A673 (cell line): ENCODE measurements at places on chromosomes 4 and X.

DNA sequence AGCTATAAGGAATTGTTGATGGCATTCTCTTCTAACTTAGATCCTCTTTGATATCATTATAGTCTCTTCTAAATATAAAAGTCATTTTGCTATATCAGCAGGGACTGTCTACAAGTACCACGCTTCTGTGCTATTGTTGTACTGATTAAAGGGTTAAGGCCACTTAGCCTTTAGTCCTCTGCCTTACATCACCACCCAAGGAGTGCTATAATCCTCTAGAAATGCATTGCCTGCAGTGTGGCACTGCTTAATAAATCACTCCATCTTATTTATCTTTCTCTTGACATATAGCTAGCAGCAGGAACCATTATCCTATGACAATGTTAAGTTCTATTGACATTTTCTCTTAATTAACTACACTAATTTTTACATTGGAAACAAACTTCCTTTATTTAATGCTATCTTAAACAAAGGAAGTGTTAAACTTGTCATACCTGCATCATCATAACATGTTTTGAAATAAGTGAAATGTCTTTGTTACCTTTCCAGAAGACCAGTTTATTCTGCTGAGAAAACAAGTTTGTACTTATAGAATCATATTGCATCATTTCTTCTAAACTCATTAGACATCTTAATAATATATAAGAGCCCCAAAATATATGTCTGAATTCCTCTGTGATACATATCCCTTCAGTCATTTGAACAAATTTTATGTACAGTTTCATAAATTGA, 360.9 kb upstream of the ATOH1 start:
- peak; percentile 17 for DNase-seq

DNA sequence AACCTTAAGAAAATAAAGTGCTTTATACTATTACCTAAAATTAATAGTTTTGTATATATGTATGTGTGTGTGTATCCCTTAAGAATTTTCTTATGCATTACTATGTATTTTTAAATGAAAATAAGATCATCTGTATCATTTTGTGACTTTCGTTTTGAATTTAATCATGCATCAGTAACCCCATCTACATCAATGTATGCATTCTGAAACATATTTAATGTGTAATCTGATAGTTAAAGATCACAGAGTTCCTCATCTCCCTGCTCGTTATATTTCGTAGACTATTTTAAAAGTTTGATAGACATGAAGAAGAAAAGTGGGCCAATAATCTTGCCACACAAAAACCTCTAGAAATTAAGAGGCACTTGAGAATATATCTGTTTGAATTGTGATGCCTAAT, 7.4 kb downstream of the BMPR1B start:
- DNase-seq: no peak

DNA sequence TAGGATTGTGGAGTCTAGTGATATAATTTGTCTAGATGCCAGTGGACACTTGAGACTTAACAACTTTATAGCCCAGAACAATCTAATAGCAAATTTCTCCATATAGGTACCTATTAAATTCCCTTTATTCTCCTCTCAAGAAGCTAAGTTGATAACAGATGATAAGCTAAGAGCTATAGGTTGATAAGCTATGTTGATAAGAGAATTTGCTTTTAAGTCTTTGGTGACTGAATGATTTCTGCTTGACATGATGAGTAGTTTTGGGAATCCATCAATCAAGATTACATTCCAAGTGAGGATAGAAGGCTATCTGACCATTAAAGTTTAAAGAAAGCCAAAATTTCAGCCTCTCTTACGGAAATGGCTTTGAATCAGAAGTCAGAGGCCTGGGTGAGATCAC, 131.6 kb downstream of the EMCN start:
- DNase-seq: no peak

GRCh38 chrX:74535086-74535407, 79.4 kb downstream of the RLIM start:
- peak; percentile 88 for DNase-seq

GRCh38 chr4:98873059-98873458, 55.9 kb downstream of the EIF4E start:
- DNase-seq: no peak

DNA sequence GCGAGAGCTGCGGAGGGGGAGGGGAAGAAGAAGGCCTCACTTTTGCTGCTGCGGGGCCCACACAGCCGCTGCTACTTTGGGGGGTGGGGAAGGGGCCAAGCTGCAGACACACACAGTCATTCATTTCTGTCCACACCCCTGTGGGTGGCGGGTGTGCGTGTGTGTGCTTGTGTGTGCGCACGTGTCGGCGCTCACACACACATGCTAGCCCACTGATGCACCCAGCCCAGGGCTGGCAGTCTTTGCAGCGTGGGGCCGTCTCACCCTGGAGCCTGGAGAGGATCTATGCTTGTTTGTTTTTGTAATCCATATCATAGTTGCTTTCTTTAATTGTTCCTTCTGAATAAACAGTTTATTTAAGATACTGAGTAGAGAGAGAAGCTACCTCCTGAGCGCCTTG, 4.0 kb downstream of the DUSP9 start:
- DNase-seq: no peak

DNA sequence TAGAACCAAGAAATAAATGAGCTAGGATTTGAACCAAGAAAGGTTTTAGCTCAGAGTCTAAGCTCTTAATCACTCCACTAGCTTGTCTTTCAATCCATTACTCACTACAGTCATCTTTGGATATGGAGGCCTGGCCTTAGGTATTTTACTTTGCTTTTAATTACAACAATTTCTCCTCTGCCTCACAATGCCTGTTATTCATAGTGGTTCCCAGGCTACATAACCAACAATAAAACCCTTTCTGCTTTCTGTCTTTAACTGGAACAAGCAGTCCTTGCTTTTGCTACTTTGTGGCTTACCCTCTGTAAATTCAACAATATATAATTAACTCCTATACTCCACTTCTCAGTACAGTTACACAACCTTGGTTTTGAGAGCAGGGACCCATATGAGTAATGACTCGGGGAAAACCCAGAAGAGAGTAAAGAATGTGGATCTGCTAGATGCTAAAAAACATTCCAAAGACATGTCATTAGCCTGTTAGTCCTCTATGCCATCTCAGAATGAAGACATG, 94.7 kb upstream of the NAP1L5 start:
- DNase-seq: no peak

DNA sequence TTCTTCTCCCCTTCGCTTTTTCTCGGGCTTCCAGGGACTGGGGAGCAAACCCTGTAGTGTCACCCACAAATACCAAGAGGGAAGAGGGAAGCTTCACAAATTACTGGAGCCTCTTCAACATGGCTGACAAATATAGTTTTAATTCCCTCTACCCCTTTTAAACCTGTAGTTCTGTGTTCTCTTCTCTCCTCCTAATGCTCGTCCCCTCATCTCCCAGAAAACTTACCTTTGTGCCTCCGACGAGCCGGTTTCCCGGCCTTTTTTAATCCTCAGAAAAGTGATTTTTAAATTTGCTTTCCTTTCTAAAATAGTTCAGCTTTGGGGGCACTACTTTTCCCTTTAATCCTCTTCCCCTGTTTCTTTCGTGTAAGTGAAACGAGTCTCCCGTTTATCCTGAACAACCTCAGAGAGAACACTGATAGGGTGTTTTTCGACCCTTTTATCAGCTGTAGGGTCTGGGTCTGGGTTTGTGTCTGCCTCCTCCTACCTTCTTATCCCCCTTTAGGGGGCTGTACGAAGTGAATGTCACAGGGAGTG, 408 bp downstream of the TET2 start:
- no peak for DNase-seq

GRCh38 chr4:148787831-148788477, 345.7 kb upstream of the NR3C2 start:
- DNase-seq: no peak

- DNase-seq: no peak
Observed at GRCh38 chr4:108646706-108647105, 3.7 kb upstream of the OSTC start.

DNA sequence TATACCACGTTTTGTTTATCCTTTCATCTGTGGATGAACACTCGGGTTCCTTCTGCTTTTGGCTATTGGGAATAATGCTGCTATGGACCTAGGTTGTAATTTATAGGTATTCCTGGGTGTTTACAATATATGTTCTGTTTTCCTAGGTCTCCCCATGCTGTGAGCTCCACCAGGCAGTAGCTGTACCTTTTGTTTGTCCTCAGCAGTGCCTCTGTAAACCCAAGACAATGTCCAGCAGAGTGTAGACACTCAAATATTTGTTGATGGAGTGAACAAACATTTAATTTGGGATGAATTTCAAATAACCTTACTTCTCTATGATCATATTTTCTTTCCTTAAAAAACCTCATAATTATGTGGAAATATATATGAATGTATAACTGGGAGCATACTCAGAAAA, 259.5 kb upstream of the BOD1L1 start:
- no peak for DNase-seq

- DNase-seq: no peak
Observed at GRCh38 chrX:11172415-11172814, 61.3 kb downstream of the HCCS start.

- no peak for DNase-seq
Observed at GRCh38 chr4:121662225-121662624, 34.6 kb downstream of the ANXA5 start.

GRCh38 chr4:95426455-95426854, 122.3 kb downstream of the UNC5C start:
- no peak for DNase-seq

DNA sequence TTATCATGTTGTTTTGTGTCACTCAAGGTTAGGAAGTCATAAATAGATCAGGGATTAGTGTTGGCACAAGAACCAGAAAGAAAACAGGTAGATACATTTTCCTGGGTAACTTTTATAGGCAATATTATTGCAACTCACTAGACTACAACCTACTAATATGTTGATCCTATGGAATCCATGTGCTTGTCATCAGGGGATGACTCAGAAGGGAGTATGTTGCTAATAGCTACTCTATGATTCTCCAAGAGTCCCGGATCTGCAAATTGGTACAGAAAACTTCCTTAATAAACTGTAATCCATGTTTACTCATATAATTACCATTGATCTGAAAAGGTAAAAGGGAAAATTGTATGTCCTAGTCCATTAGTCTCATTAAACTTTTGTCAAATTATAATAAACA, 11.7 kb upstream of the GNRHR start:
- DNase-seq: no peak

- no peak for DNase-seq
Observed at GRCh38 chr4:42488114-42488513, 90.8 kb downstream of the SHISA3 start.

DNA sequence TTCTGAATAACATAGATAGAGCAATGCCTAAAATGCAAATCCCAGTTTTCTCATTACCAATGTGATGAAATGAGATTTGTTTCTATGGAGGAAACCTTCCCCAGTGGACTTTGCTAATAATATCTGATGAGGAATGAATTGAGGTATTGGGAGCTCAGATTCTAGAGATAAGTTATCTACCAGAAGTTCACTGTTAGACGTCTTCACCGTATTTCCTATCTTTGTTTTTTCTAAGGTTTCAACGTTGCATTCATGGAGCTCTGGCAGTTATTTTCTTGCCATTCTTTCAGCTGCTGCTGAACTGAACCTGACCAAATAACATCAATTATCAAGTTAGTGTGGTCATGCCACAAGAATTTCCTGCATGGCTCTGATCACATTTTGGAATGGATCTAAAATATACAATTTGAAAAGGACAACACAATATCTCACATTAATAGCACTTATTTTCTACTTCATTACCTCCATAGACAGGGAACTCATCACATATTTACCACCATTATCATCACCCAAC, 511.8 kb upstream of the LCORL start:
- DNase-seq: no peak

GRCh38 chr4:75623026-75623425, 7.3 kb downstream of the CDKL2 start:
- no peak for DNase-seq

- DNase-seq: no peak
Observed at GRCh38 chr4:61996943-61997342, 796.8 kb downstream of the ADGRL3 start.

DNA sequence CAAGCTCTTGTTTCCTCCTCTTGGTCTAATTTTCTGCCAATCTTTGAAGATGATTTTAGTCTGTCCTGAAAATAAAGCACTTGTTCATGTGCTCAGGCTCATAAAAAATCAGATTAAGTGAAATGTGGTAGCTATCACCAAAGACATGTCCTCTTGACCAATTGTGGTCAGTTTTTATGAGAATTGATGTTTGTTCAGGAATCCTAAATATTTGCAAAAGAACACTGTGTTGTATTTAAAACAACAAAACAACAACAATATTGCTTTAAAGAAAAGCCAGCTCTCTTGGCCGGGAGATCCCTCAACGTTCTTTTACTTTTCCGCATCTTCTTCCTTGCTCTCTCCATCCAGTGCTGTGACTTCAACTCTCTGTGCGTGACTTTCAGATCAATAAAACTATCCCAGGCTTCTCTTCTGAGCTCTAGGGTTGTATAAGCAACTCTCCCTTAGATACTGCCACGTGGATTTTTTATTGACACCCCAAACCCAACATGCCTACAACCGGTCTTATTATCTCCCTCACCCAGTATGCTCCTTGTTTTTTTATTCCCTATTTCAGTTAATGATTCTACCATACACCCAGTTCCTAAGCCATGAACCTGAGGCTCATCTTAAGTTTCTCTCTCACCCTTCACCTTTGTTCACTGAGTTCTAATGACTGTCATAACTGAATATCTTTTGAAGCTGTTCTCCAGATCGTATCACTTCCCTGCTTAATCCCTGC, 309.9 kb downstream of the ARHGAP10 start:
- no peak for DNase-seq

DNA sequence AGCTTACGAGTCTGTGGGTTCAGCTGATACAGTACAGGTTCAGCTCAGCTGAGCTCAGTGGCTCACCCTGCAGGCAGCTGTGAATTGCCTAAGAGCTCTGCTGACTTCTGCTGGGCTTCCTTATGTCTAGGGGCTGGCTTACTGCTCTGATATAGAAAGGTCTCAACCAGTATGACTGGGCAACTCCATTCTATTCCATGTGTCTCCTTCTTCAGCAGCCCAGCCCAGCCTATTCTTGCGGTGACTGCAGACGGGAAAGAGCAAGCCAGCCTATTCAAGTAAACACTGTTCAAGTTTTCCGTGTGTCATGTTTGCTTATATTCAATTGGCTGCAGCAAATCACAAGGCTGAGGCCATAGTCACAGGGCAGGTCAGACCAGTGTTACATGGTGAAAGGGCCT, 615.4 kb upstream of the ZFP42 start:
- DNase-seq: peak; percentile 36

- DNase-seq: no peak
Observed at GRCh38 chrX:23732704-23733103, 10.4 kb downstream of the ACOT9 start.

DNA sequence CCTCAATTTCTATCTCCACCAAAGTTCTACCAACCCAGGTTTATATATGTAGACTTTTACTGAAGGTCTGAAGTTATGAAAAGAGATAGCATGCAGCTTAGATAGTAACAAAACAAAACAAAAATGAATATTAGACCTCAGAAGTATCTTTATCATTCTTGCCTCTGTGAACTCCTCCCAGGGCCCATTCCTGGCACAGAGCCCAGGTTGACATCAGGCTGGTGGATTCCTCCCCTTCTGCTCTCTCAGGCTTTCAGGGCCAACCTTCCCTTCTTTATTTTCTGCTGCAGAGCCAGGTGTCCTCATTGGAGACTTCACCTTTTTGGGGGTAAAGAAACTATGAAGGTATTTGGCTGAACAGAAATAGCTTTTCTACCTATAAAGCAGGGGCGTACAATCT, 112.8 kb upstream of the PITX2 start:
- DNase-seq: peak; percentile 23

GRCh38 chr4:5982156-5982973, 35.9 kb downstream of the C4orf50 start:
- DNase-seq: no peak
